ENCODE measurements at places on chromosomes 6 and 20.
A peak's percentile ranks its signal among the peaks of the same experiment; 100 is the strongest.

DNA sequence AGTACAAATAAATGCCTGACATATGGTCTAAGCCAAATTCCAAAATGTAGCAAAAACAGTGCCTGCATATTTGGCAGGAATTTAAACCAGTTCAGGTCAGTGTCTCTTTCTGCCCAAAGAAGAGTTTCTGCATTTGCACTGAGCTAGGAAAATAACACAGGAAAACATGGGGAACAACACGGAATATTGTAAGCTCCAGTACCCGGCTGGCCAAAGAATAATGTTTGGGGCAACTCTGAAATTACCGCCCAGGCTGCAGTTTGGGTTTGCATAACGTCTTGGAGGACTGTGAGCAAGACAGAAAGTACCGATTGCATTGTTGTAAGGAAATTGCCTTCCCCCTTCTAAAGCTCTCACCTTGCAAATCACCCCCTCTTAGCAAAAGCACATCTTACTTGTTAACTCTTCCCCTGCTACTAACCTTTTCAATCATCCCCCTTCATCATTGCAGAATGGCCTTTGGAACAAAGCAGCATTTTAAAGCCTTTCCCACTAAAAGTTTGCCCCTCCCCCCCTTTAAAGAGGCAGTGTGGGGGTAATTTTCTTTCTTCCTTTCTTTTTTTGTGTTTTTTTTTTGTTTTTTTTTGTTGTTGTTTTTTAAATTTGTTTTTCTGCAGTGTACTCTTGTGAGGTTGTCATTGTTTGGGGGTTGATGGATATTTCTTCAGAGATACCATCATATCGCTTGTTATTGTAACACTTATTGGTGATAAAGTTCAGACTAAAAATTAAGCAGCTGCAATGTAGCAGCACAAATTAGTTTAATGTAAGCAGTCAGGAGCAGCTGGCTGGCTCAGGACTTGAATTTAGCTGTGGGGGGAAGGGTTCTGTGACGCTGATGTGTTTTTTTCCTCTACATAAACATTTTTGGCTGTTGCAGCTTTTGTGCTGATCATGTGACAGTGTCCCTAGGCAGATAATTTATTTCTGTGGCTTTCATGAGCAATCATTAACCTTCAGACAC, 100.0 kb upstream of the CITED2 start:
- no peak for DNase-seq

GRCh38 chr6:75483136-75483952, 10.3 kb downstream of the FILIP1 start:
- no peak for DNase-seq

GRCh38 chr6:10582774-10583508, 61.8 kb downstream of the GCNT2 start:
- DNase-seq: no peak

DNA sequence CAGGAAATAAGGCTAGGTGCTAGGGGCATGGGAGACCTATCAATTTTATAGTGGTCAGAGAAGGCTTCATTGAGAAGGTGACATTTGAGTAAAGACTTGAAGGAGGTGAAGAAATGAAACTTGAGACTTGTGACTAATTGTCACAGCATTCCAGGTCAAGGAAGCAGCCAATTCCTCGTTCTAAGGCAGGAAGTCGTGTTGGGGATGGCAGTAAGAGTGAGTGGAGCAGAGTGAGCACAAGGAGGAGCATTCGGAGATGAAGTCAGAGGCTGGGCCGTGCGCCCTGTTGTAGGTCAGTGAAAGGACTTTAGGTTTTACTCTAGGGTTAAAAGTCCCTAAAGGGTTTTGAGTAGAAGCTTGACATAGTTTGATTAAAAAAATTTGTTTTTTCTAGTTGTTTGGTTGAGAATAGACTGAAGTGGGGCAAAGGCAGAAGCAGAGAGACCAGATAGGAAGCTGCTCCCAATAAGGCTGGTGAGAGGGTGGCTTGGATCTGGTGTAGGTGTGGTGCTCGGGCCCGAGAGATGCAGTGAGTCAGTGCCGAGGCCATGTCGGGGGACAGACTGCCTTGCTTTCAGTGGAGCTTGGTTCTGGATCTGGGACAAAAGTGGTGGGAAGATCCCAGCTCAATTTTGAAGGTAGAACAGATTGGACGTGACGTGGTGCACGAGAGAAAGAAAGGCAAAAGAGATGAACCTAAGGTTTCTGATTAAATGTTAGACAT, 2.6 kb upstream of the RSPH3 start:
- no peak for DNase-seq

GRCh38 chr6:163577404-163577803, 162.9 kb downstream of the QKI start:
- no peak for DNase-seq

- DNase-seq: no peak
Measured at GRCh38 chr6:158056355-158056754, 74.7 kb downstream of the SYNJ2 start.

DNA sequence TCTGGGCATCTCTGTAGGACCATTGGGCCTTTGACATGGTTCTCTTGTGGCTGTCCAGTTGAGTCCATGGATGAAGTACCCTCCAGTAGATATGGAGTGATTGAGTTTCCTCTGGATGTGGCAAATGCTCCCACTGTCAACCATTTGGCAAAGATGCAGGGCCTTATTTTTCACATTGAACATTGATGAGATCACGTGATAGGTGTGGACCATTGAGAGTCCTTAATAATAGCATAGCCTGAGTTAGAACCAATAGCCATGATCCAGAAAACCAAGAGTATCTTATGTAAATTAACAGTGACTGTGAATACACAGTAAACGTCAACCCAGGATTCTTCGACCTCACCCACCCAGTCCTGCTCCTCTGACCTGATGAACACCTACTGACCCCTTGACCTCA, 3.0 kb upstream of the PERP start:
- no peak for DNase-seq

GRCh38 chr6:95133578-95133977, 443.8 kb upstream of the MANEA start:
- DNase-seq: no peak

GRCh38 chr6:42045538-42046460, 4.5 kb upstream of the TAF8 start:
- DNase-seq: peak; percentile 62

GRCh38 chr6:53834132-53834531, 39.3 kb downstream of the LRRC1 start:
- DNase-seq: no peak

DNA sequence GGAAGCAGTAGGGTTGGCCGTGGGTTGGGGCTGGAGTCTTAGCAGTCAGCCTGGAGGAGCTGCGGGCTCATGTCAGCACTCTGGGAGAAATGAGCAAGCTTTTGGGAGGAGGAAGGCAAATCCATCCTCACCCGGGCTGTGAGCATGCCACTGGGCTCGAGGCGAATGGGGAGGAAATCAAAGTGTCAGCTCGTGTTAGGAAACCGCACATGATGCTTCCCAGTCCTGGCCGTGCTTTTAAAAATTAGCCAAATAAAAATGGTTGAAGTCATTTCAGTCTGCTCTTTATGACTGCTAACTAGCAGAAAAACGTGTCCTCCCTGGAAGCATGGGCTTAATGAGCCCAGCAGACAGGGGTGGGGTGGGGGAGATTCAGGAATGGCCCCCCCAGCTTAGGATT, 98.1 kb downstream of the NFATC2 start:
- DNase-seq: no peak

DNA sequence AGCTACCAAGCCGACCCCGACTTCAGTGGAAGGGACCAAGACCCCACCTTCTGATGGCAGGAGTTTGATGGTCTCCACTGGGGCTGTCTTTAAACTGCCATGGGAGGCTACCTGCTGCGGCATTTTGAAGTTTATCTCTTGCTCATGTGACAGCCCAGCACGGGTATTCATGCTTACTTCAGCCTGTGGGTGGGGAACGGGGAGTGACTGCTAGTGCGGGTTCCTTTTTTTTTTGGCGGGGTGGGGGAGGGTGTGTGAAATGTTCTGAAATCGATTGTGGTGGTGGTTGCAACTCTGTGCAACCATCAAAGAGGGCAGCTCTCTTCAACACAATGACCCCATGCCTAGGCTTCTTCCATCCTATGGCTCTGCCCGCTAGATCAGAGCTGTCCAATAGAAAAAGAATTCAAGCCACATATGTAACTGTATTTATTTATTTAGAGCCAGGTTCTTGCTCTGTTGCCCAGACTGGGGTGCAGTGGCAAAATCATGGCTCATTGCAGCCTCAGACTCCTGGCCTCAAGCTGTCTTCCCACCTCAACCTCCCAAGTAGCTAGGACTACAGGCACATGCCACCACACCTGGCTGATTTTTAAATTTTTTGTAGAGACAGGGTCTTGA, 53.7 kb downstream of the PPP1R16B start:
- no peak for DNase-seq

DNA sequence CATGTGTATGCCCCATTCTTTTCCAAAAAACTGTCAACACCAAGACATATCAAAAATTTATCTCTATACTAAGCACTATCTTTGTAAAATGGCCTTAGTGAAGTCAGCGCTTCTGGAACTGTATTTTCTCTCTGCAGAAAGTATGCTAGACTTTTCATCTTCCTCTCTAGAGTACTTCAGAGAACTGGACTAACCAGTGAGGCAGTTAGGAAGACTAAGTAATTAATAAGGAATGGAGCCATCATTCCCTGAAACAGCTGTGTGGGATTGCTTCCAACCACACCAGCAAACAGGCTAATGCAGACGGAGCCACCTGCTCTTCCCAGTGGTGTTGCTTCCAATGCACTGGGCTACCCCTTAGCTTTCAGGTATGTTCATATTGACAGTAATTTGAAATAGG, 169.1 kb upstream of the FUT9 start:
- no peak for DNase-seq

DNA sequence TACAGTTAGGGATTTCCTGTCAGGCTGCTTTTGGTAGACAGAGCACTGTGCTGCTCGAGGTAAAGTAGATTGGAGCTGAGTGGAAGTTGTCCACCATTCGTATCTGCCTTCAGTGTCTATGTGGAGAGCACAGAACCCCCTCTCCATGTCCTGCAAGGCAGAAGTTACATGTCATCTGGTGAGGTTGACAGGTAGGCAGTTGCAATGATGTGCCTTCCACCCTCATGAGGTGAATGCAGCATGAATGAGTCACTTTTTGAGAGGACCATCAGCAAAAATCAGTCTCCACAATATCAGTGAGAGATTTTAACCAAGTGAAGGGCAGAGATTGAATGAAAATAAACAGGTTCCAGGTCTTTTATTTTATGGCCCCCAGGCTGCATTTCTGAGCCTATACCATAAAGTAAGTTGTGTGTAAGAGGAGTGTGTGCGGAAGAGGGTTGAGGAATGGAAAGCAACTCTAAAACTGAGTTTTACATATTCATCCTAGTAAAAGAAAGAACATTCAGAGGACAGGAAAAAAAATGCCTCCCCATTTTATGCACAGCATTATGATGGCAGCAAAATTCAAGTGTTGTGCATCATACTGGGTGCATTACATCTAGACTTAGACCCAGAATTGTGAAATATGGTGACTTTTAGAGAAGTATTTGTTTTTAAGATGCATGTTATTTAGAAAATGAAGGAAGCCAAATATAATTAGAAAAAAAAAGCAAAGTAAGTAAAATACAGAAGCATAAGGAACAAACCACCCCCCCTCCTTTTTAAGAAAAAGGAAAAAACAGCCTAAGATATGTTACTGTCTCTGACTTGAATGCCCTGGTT, 15.8 kb downstream of the TRAPPC3L start:
- no peak for DNase-seq

GRCh38 chr20:25057234-25058050, 497 bp downstream of the ACSS1 start:
- peak; percentile 69 for DNase-seq

- no peak for DNase-seq
Measured at GRCh38 chr6:57013521-57013926, 33.0 kb upstream of the KIAA1586 start.

- DNase-seq: no peak
Measured at GRCh38 chr6:11230158-11231107, 2.0 kb downstream of the NEDD9 start.

DNA sequence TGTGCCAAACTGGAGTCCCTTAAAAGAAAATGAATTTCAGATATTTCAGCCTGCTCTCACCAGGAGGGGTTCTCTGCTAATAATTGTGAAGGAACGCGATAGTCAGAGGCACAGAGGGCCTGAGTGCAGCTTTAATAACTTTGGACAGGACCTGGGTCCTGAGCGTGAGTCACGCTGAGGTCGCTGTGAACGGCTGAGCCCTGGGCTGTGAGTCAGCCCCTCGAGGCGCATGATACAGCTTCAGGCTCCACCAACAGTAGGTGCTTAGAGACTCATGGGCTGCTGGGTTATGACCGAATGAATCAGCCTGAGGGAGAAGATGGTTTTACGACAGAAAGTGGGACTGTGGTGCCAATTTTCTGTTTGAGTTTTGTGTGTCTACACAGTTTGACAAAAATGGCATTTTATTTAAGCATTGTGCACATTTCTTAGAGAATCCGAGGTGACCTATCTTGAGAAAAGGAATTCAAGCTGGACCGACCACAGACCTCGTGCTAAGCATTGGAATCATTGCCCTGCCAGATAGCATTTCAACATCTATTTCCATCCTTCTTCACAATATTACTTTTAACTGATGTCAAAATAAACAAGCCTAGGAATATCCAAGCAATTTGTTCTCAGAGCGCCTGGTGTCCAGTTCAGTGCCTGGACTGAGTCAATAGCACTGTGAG, 183.0 kb downstream of the THBS2 start:
- DNase-seq: no peak

DNA sequence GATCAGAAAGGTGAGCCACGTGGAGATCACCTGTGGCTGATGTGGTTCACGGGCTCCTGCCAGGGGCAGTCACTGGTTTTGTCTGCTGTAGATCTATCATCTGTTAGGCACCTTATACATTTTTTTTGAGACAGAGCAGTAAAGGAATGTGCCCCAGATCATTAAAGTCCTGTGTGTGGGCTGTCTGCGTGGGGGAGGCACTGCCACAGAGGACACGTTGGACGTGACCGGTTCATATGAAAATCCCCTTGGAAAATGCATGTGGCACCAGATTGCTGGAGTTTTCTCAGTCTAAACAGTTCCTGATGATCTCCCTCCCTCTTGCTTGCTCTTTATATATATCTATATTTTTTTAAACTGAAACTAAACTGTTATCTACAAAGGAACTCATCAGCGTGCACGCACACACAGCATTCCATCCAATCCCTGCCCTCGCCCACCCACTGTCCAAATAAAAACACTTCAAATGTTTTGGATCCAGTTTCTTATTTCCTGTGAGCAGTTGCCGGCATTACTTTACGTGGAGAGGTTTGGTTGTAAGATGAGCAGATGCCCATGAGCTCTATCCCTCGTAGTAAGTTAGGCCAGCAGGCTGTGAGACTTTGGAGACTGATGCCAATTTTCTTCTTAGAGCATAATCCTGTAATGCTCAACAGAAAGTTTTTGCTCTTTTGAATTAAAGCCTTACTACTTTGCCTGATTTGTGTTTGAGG, 161.6 kb upstream of the EXOC2 start:
- DNase-seq: no peak

All from activated gamma-delta T cell treated with Interleukin-2 at 50 U/mL for 16 hours (primary cell).